ENCODE measurements at places on chromosomes 16 and 17.

GRCh38 chr16:56013962-56014552 is 138.9 kb upstream of the CES5A start:
- DNase-seq = peak; percentile 10

- DNase-seq = no peak
These were observed 2.4 kb upstream of the MRM1 start for GRCh38 chr17:36598951-36599401.

- no peak for DNase-seq
These were observed 5.3 kb downstream of the RPUSD1 start for GRCh38 chr16:782766-783403.

DNA sequence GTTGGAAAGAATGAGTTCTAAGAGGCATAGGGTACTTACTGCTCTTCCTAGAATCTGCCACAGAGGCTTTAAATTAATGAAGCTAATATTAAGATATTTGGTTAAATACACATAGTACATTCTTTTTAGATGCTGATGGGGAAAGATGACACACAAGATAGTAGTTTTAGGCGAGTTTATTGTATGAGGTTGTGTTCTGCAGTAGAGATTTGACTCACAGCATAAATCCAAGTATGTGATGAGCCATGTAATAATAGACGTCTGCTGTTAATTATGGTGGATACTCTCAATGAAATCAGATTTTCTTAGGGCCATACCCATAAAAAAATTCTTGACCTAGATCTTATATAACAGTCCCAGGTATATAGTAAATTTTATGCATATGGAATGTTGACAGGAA is 8.0 kb downstream of the TNRC6C start:
- DNase-seq = no peak

DNA sequence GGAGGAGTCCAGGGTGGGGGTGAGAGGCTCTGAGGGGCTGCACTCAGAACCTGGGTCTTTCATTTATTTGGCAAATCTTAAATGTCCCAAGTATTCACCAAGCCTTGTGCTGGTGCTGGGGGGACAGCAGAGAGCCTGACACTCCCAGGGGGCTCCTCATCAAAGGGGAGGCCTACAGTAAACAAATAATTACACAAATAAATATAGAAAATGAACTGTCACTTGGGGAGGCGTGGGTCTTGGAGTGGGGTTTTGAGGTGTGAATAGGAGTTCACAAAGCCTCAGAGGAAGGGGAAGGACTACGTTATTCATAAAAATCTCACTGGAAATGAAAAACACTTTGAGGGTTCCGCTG is 15.2 kb upstream of the PRM1 start:
- DNase-seq = no peak

DNA sequence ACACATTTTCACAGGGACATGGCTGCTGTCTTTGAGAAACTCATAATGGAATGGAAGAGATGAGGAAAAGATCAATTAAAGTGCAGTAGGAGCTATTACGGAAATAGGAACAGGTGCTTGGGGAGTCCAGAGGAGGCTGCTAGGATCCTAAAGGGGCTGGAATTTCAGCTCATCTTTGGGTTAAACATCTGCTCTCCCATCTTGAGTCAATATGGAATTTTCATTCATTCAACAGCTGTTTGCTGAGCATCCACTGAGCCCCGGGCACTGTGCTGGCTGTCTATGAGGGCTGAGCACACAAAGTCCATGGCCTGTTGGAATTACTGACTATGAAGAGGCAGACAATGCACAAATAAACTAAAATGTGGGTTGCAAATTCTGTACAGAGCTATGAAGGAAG is 47.9 kb downstream of the ASIC2 start:
- DNase-seq = no peak

DNA sequence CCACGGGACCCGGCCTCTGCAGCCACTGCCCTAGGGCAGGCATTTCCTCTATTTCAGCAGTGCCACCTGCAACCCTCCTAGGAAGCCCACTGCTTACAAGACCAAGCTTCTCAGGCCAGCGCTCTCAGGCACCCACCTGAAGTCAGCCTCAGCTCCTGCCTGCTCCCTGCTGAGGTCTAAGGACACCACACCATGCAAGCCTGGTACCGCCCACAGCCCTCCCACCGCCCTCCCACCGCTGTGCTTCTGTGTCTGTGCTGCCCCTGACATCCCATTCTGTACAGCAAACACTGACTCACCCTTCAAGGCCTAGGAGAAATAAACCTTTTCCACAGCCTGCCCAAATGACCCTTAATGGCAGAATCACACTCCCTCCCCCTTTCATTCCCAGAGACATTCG is 6.3 kb downstream of the CLUH start:
- DNase-seq = no peak

DNA sequence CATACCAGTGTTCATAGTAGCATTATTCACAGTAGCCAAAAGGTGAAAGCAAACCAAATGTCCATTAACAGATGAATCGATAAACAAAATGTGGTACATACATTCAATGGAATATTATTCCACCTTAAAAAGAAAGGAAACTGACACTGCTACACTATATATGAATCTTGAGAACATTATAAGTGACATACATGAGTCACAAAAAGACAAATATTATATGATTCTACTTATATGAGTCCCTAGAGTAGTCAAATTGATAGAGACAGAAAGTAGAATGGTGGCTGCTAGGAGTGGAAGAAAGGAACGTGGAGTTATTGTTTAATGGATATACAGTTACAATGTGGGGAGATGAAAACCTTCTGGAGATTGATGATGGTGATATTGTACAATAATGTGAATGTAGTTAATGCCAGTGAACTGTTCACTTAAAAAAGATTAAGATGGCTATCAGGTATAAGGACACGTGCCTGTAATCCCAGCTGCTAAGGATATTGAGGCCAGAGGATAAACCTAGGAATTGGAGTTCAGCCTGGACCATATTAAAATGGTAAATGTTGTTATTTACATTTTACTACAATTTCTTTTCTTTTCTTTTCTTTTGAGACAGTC is 20.2 kb upstream of the TRIM37 start:
- DNase-seq = no peak

GRCh38 chr17:69325518-69326376 is 1.2 kb downstream of the ABCA5 start:
- no peak for DNase-seq

- no peak for DNase-seq
These were observed 65.2 kb downstream of the ARSG start for GRCh38 chr17:68356520-68356919.
